ENCODE measurements at places on chromosomes 5 and 9.
A peak's percentile ranks its signal among the peaks of the same experiment; 100 is the strongest.

DNA sequence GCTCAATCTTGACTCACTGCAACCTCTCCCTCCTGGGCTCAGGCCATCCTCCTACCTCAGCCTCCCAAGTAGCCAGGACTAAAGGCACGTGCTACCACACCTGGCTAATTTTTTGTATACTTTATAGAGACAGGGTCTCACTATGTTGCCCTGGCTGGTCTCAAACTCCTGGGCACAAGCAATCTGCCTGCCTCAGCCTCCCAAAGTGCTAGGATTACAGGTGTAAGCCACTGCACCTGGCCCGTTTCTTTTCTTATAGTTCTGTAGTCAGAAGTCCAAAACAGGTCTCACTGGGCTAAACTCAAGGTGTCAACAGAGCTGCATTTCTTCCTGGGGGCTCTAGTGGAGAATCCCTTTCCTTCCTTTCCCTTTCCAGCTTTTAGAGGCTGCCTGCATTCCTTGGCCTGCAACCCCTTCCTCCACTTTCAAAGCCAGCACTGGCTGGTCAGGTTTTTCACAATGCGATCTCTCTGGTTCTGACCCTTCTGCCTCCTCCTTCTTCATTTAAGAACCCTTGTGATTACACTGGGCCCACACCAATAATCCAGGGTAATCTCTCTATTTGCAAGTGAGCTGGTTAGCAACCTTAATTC, 16.3 kb downstream of the IRF1 start:
- no peak for DNase-seq

DNA sequence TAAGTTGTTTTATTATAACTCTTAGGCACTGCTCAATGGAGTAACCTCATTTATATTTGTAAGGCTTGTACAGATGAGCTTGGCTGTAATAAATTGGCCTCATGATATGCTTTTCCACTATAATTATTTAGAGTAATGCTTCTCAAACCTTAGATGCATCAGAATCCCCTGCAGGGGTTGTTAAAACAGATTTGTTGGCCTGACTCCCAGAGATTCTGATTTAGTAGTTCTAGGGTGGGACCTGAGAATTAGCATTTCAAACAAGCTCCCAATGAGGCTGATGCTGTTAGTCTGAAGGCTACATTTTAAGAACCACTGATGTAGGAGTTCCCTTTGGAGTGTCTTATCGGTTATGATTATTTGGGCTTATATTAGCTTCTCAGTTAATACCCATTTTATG, 38.2 kb upstream of the ARSB start:
- DNase-seq: no peak

DNA sequence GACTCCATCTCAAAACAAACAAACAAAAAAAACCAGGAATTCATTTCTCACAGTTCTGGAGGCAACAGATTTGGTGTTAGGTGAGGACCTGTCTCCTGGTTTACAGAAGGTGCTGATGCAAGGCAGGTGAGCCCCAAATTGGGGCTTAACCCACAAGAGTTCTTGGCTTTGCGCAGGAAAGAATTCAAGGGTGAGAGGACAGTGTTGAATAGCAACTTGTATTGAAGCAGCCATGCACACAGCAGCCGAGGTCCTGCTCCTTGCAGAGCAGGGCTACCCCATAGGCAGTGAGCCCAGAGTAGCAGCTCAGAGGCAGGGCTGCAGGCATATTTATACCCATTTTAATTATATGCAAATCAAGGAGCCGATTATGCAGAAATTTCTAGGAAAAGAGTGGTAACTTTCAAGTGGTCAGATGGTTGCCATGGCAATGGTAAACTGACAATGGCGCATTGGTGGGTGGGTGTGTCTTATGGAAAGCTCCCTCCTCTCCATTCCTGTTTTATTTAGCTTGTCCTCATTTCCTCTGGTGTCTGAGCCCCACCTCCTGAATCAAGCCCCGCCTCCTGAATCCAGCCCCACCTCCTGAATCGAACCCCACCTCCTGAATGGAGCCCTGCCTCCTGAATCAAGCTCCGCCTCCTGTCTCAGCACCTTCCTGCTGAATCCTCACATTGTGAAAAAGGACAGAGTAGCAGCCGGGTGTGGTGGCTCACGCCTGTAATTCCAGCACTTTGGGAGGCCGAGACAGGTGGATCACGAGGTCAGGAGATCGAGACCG, 34.5 kb upstream of the COL5A1 start:
- DNase-seq: no peak

GRCh38 chr5:143505354-143505753, 101.9 kb upstream of the NR3C1 start:
- DNase-seq: no peak

- no peak for DNase-seq
Measured at GRCh38 chr5:94969174-94969573, 315.7 kb downstream of the MCTP1 start.

GRCh38 chr9:117706421-117707116, 2.4 kb downstream of the TLR4 start:
- peak; percentile 15 for DNase-seq

DNA sequence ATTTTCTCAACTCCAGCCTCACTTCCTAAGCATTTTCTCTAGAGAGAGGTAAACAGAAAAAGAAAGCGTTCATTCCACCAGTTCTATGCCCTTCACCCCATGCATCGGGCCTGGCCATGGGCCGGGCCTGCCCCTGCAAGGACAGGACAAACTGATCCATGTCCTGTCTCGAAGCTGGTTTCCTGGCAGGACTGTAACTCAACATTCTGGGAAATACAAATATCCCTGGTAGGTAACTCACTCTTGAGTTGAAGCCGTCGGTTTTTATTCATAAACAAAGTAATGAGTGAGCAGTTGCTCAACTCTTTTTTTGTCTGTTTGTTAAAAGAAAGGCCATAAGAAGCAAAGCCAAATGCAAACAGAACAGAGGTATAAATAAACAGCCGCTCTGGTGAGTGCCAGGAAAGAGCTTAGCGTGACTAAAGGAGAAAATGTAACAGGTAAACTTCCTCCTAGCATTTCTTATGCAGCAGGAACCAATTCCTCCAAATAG, 64.4 kb upstream of the DNAH5 start:
- DNase-seq: no peak

DNA sequence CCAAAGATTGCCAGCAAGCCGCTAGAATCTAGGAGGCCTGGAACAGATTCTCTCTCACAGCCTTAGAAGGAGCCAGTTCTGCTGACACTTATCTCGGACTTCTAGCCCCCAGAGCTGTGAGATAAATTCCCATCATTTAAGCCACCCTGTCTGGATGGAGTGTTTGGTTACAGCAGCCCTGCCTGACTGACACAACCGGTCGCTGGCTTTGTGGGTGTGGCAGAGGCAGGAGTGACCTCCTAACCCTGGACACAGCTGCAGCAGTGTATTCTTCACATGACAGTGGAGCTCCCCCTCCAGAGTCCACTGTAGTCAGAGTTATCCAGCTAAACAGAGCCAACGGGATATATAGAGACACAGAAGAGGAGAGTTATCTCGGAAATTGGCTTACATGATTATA, 21.2 kb upstream of the IL17B start:
- DNase-seq: no peak

- DNase-seq: no peak
Measured at GRCh38 chr5:172633403-172633970, 7.6 kb upstream of the NEURL1B start.

DNA sequence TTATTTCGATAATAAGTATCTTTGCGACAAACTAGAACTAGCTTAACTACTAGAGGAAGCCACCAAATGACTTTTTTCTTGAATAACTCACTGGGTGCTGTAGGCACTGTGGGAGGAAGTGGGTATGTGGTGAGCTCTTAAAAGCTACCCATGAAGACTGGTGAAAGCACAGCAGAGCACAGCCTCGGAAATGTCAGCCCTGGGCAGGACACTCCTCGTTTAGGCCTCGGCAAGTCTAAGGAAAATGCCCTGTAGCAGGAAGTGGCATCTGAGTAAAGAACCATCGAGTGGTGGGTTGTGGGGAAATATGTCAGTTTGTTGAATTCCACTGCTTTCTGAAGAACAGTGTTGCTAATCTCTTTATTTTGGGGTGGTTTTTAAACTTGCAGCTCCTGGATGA, 44.0 kb upstream of the NCS1 start:
- DNase-seq: no peak

GRCh38 chr5:88245893-88246244, 22.8 kb downstream of the TMEM161B start:
- DNase-seq: no peak

- DNase-seq: no peak
Measured at GRCh38 chr5:139481122-139481533, 1.4 kb downstream of the STING1 start.

DNA sequence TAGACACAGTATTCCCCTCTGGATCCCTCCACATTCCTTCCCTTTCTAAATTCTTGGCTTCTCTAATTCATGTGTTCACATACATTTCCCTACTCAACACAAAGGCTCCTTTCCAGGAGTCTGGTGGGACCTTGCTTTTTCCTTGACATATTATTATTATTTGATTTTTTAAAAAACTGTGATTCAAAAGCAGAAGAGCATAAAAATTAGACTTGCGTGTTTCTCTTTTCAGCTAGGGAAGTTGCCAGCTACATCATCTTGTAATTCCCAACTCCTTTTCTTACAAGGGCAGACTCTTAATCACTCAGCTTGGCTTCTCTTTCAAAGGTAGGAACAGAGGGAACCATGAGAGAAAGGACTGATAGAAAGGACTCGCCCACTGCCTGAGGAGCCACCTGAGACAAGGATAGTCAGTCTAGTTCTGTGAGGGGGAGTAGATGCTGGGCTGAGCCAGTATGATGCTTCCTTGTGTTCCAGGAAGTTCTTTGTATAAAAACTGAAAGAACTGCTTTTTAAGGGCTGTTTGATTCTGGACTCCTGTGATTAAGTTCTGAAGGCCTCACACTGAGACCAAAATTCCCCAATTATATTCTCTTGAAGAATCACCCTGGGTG, 51.0 kb upstream of the DPYSL3 start:
- no peak for DNase-seq

GRCh38 chr5:28313321-28313951, 1275.0 kb upstream of the CDH9 start:
- DNase-seq: peak; percentile 16

- peak; percentile 49 for DNase-seq
Measured at GRCh38 chr5:132883261-132883834, 9.9 kb downstream of the LEAP2 start.

- DNase-seq: peak; percentile 26
Measured at GRCh38 chr5:132074772-132075718, 1.5 kb downstream of the CSF2 start.

- no peak for DNase-seq
Measured at GRCh38 chr9:29609282-29609681, 2036.0 kb upstream of the C9orf72 start.
